ENCODE measurements at places on chromosomes 11 and 22.

GRCh38 chr11:30346068-30346688 is 23.3 kb downstream of the ARL14EP start:
- DNase-seq, result no peak

DNA sequence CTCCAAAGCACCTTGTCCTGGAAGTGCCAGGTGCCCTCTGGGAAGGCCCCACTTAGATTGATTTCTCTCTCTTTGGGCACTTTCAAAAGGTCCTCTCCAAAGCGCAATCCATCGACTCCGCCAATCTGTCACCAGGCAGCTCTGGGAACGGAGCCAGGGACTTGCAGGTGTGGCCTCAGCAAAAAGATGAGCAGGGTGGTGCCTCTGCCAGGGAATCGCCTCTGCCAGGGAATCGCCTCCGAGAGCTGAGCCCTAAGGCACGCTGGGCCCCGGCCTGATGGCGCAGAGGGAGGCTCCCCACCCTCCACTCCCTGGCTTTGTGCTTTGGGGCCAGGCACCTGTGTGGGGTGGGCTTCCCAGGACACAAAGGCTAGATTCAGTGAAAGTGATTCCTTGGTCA is 1391.3 kb downstream of the TBC1D22A start:
- no peak for DNase-seq

GRCh38 chr11:44312876-44313275 is 2.9 kb upstream of the ALX4 start:
- DNase-seq, result no peak

DNA sequence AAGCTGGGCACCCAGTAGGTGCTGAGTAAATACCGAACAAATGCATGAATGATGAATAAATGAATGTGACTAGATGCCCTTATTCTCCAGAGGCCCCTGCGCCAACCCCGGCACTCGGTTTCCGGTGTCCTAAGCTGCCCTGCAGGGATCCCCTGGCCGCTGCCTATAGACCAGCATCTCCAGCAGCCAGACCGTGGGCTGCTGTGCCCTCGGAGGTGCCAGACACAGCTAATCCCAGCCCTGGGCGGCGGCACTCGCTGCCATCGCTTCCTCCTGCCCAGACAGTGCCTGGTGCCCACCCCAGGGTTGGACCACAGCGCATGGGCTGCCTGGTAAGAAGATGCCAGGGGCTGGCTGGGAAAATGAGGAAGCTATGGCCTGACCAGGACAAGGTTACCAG is 15.6 kb downstream of the CREB3L1 start:
- DNase-seq, result no peak

- no peak for DNase-seq
Observed at GRCh38 chr11:21470521-21470920, 722.4 kb upstream of the ANO5 start.

- peak; percentile 59 for DNase-seq
Observed at GRCh38 chr11:61509043-61510029, 787 bp downstream of the LRRC10B start.

DNA sequence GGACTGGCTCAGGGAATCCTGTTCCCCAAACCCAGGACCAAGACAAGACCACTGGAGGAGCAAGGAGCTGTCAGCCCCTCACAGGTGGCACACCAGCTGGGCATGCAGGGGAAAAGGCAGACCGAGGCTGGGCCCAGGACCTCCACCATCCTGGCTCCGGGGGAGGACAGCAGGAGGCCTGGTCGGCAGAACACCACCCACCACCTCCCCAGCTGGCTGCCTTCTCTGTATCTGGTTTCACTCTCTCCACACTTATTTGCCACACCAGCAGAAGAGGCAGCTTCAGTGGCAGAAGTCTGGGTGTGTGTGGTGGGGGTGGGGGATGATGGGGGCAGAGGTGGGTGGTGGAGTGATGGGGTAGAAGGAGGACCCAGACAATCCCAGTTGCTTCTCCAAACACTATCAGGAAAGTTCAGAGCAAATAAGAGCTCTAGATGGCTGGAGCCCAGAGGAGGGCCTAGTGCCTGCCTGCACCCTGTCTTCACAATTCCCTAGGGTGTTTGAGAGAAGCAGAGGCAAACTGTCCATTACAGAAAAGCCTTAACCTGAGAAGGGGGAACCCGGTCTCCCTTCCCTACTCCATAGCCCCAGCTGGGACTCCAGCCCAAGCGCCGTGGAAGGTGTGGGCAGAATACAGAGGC is 51.9 kb upstream of the CDON start:
- no peak for DNase-seq

GRCh38 chr22:48464246-48464645 is 1363.4 kb downstream of the BRD1 start:
- DNase-seq, result no peak

DNA sequence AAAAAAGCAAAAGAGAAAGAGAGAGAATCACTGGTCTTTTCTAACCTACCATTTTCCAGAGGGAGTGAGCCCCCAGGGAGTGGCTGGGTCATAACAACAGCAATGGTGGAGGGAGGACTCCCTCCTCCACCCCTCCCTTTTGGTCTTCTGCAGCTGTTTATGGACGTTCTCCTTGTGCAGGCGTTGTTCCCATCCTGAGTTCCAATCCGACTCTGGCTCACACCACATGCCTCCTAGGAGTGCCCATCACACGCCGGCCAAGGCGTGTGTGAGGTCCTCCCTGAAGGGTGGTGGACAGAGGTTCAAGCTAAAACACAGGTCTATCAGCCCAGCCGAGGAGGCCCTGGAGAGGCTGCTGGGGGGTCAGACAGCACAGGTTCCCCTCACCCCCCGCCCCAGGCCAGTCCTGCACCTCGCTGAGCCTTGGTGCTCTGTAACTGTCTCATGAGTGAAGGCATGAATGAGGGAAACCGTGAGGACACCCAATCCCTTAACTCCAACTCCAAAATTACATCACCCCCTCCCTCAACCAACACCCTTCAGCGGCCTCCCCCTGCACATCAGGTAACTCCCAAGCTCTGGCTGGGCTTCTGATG is 29.4 kb downstream of the IFT27 start:
- DNase-seq, result no peak

- DNase-seq, result no peak
Observed at GRCh38 chr11:34682825-34683224, 61.9 kb downstream of the EHF start.

DNA sequence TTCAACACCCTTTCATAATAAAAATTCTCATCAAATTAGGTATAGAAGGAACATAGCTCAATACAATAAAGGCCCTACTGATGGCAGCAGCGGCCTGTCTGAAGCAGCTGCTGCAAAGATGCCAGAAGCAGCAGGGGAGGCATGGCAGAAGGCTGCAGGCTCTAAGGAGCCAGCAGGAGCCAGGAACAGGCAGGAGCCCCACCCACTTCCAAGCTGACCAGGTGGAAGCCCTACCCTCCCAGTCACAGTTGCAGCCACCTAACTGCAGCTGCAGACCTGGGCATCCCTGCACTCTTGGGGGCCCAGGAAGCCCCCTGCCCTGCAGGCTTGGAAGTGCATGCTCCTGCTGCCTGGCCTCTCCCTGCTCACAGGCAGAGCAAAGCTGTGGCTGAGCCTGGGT is 18.2 kb upstream of the OR6A2 start:
- no peak for DNase-seq

DNA sequence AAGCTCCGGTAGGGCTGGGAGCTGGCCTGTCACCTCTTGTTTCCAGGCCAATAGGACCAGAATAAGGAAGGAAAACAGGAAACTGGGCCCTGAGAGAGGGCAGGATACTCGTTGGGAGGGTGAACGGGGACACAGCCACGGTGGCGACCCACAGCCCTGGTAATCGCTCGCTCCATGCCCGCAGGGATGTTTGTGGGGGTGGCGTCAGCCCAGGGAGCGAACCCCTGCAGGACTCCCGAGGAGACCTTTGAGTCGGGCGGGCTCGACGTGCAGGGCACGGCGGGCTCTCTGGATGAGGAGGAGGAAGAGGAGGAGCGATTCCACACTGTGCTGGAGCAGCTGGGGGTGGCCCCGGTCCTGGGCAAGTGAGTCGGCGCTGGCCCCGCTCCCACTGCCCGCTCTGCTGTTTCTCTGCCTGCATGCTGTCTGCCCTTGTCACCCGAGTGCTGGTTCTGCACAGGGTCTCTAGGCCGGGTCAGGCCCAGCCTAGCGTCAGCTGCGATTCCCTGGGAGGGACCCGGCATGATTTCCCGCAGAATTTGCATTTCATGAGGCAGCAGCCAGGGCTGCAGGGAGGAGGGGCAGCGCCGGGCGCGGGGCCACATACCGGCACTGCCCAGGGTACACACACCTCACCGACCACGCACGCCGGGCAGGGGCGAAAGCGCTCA is 1.6 kb downstream of the CRACR2B start:
- no peak for DNase-seq

DNA sequence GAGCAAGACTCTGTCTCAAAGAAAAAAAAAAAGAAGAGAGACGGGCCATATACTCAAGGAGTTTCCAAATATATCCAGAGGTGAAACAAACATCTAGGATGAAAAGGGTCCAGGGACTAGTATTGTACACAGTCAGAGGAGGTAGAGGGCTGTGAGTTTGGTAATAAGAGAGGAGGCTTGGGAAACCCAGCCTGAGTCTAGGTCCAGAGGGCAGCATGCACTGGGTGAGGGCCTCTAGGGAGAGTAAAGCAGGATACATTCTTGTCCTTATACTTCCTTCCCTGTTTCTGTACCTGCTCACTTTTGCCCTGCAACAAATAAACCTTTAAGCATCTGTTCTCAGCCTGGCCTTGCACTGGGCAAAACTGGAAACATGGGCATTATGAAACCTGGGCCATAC is 31.5 kb downstream of the STIM1 start:
- DNase-seq, result no peak

DNA sequence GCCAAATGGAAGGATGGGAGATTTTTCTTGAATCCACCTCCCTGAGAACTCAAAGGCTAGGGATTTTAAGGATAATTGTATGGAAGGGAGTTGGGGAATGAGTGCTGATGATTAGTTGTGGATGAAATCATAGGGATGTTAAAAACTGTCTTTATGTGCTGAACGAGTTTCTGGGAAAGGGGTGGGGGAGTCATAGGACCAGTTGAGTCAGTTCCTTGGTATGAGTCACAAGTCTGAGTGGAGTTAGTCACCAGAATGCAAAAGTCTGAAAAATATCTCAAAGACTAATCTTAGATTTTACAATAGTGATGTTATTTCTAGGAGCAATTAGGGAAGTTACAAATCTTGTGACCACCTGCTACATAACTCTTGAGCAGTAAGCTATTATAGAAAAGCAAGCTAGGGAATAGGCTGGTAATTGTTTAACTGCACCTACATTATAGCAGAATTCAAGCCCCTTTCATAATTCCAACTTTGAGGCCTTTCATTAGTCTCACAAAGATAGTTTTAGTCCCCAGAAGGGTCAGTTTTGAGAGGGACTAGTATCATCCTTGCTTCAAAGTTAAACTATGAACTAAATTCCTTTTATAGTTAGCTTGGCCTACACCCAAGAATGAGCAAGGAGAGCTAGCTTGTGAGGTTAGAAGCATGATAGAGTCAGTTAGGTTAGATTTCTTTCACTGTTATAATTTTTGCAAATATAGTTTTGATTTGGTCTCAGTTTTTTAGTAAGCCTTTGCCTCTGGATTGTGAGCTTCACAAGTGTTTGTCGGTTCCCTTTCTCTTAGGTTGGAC is 668.0 kb downstream of the ETS1 start:
- no peak for DNase-seq

DNA sequence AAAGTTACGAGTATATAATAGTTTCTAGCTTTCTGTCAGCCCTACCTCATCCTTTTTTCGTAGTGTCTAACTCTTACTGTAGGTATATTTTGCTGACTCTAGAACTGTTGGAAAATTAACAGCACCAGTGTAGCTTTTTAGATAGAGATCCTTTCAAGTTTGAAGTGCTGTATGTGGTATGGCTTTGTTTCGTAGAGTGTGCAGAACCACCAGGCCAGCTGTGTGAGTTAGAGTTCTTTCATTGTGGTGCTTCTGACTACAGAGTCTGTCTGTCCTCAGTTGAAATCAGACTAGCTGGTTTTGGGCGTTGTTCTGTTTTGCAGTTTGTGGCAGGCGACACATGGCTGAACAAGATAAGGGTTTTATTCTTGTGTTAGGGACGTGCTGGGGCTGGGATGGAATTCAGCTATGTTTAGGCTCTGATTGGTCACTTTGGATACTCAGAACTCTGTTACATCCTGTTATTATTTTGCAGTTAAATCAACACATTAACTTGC is 3.2 kb downstream of the ARHGEF12 start:
- no peak for DNase-seq

GRCh38 chr11:77799338-77799737 is 21.2 kb downstream of the RSF1 start:
- DNase-seq, result no peak

GRCh38 chr22:36356708-36357624 is 30.8 kb downstream of the MYH9 start:
- no peak for DNase-seq

DNA sequence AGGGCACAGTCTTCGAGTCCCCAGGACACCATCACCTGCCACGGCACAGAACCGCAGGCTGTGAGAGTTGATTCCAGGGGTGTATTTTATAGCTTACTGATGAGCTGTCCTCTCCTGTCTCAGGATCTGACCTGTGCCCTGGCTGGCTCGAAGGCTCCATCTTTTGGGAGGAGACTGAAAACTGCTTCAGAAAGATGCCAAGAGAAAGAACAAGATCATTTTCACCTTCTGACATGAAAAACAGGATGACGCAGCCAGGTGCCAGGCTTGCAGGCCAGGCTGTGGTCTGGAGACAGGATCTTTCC is 2.2 kb downstream of the MRGPRD start:
- DNase-seq, result no peak

GRCh38 chr22:23246982-23247766 is 66.9 kb downstream of the BCR start:
- no peak for DNase-seq

DNA sequence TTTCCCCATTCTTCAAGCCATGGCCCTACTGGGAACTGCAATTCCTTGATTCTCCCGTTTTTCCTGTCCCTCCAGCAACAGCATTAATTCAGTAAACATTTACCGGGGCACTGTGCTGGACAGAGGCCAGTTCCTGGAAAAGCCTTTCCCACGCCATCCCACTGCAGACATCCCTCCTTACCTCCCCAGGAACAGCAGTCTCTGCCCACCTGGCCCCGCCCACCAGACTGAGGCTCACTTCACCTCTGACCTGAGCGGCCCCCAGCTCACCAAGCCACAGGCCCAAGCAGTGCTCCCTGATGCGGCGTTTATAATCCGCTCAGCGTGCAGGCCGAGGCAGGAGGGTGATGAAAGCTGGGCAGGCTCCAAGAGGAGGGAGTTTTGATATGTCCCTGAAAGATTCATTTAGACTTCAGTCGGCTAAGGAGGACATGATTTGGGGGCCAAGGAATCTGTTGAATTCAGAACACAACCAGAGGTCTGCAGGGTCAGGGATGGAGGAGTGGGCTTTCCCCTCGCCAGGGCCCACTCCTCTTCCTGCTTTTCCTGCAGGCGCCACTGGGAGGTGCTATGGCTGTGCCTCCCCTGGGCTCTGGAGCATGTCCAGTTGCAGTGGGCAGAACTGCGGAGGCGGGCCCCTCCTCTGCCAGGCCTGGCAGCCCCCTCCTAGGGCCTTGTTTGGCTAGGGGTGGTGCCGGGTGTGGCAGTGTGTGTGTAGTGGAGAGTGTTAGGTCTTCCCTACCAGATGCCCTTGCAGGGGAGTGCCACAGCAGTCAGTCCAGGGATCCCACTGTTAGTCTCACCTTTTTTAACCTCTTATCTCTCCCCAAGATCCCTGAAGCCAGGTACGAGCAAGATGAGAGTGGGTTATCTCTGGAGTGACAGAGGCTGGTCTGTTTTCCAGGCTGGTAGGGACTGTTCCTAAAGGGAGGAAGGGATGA is 1.4 kb upstream of the TAGLN start:
- no peak for DNase-seq
